Glomerular endothelial cell (primary cell): ENCODE measurements at places on chromosomes 11 and 22. TPM values are rescaled to one million over a fixed set of nuclear protein-coding genes. Genes with fewer than 3 reads are reported as not detected.

GRCh38 chr11:65883058-65883761, 3.6 kb downstream of the CTSW start:
- no peak for DNase-seq

Gene FGF19
- total RNA-seq: not detected in 2 replicates

GRCh38 chr11:114178656-114179055, 117.5 kb upstream of the NNMT start:
- DNase-seq: no peak

Gene CTSW
- total RNA-seq: 0.35 TPM in 1 of 2 replicates, not detected in the other

Gene MIAT
- 0.10 and 0.29 TPM in 2 replicates for total RNA-seq

DNA sequence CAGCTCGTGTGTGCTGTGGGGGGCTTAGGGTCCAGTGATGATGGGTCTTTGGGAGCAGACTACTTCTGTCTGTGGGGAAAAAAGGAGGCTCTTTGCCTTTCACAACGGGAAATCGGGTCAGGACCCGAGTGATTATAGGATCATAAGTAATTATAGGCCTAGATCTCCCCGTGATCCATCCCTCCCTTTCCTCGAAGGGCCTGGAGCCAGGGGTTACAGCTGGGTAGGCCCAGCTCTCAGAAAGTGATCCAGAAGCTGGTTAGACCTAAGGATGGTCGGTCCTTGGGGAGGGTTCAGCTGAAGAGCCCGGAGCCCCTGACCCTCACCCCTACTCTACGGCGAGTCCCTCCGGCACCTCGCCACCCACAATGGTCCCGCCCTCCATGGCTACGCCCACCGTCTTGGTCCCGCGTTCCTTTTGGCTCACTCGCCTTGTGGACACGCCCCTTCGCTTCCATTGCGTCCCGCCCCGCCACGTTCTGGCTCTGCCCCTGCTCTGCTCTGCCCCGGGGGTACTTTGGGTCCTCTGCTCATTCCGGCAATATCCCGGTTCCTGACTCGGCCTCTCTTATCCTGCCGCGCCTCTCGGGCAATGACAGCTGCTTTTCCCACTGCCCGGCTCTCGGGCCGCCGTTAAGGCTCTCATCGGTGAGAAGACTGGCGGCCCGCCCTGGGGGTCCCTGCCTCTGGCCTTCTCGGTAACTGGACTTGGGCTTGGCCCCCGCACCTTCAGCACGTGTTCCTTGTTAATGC, 5.0 kb downstream of the IGSF22 start:
- no peak for DNase-seq
